Spinal cord (tissue), 10 donors: ENCODE measurements at places on chromosomes 5 and 9. TPM values are rescaled to one million over a fixed set of nuclear protein-coding genes. Genes with fewer than 3 reads are reported as not detected.

The FPGS gene
- 33.7 TPM for total RNA-seq

The PCDHGB6 gene
- 10.6 TPM for total RNA-seq

The BTNL8 gene
- total RNA-seq = 0.50 TPM

The HCN1 gene
- total RNA-seq = 16.7 TPM

The SPINK6 gene
- total RNA-seq = not detected

The SMIM33 gene
- total RNA-seq = not detected

The SYNPO gene
- total RNA-seq = 6.9 TPM

The LTC4S gene
- total RNA-seq = 6.2 TPM

The CDKN2B gene
- total RNA-seq = 0.79 TPM

The DDX4 gene
- total RNA-seq = 0.10 TPM

The PRR16 gene
- total RNA-seq = 2.0 TPM

The ARID3C gene
- 0.33 TPM for total RNA-seq

The ZNF300 gene
- total RNA-seq = 23.2 TPM

The CA9 gene
- 3.1 TPM for total RNA-seq

The FCHO2 gene
- total RNA-seq = 36.4 TPM

The SLC6A19 gene
- total RNA-seq = 0.10 TPM

The IL5 gene
- not detected for total RNA-seq

The LIX1 gene
- 40.5 TPM for total RNA-seq

The RPS23 gene
- total RNA-seq = 1,757 TPM

The PAEP gene
- total RNA-seq = 0.55 TPM

The SEC24A gene
- total RNA-seq = 38.2 TPM

The IL11RA gene
- total RNA-seq = 24.1 TPM

The CORO2A gene
- 7.9 TPM for total RNA-seq

The FOXD4L5 gene
- 0.22 TPM for total RNA-seq

The ADAMTS12 gene
- total RNA-seq = 18.4 TPM

The SOHLH1 gene
- total RNA-seq = 0.99 TPM

The SH3GL2 gene
- 20.1 TPM for total RNA-seq

The DBN1 gene
- 49.6 TPM for total RNA-seq

The FAM81B gene
- total RNA-seq = 26.9 TPM

The CCNG1 gene
- 120 TPM for total RNA-seq

The TAF11L5 gene
- total RNA-seq = not detected

The S100Z gene
- 0.50 TPM for total RNA-seq

The HTR1A gene
- 3.2 TPM for total RNA-seq

The SLC6A3 gene
- total RNA-seq = 12.0 TPM

The EFNA5 gene
- 17.7 TPM for total RNA-seq

The SVEP1 gene
- total RNA-seq = 7.5 TPM

The GFPT2 gene
- total RNA-seq = 29.1 TPM

The NMUR2 gene
- 0.30 TPM for total RNA-seq

The MLANA gene
- total RNA-seq = 0.20 TPM

The MCC gene
- 30.3 TPM for total RNA-seq

The OLFM1 gene
- total RNA-seq = 125 TPM

The LIFR gene
- 179 TPM for total RNA-seq

The RASEF gene
- total RNA-seq = 3.3 TPM

The TNFSF15 gene
- total RNA-seq = 0.69 TPM

The SLC6A7 gene
- 11.3 TPM for total RNA-seq

The TLX3 gene
- total RNA-seq = 2.0 TPM

The DELE1 gene
- 92.3 TPM for total RNA-seq

The LCN1 gene
- total RNA-seq = not detected

The SGCD gene
- total RNA-seq = 30.6 TPM
